ENCODE measurements at places on chromosomes 7 and 10.

GRCh38 chr7:83738291-83738835 is 89.4 kb upstream of the SEMA3E start:
- DNase-seq: peak; percentile 40

GRCh38 chr10:23543691-23544380 is 105.0 kb downstream of the OTUD1 start:
- DNase-seq: no peak

DNA sequence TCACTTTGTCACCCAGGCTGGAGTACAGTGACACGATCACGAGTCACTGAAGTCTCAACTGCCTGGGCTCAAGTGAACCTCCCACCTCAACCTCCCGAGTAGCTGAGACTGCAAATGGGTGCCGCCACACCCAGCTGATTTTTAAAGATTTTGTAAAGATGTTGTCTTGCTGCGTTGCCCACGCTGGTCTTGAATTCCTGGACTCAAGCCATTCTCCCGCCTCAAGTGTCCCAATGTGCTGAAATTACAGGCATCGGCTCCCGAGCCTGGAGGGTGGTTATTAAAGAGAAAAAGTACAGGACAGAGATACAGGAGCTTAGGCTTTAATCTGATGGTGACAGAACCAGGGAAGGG is 55.1 kb downstream of the KCTD7 start:
- DNase-seq: no peak

GRCh38 chr10:113294868-113295267 is 258.0 kb upstream of the HABP2 start:
- DNase-seq: no peak

- DNase-seq: no peak
Observed at GRCh38 chr7:110179037-110179436, 911.9 kb upstream of the LRRN3 start.

GRCh38 chr10:35726846-35727245 is 84.8 kb upstream of the FZD8 start:
- no peak for DNase-seq

GRCh38 chr10:10045765-10046028 is 972.0 kb upstream of the CELF2 start:
- no peak for DNase-seq

GRCh38 chr7:36597090-36597773 is 127.1 kb downstream of the AOAH start:
- no peak for DNase-seq

- no peak for DNase-seq
Observed at GRCh38 chr10:95425592-95426465, 135.0 kb upstream of the PDLIM1 start.

DNA sequence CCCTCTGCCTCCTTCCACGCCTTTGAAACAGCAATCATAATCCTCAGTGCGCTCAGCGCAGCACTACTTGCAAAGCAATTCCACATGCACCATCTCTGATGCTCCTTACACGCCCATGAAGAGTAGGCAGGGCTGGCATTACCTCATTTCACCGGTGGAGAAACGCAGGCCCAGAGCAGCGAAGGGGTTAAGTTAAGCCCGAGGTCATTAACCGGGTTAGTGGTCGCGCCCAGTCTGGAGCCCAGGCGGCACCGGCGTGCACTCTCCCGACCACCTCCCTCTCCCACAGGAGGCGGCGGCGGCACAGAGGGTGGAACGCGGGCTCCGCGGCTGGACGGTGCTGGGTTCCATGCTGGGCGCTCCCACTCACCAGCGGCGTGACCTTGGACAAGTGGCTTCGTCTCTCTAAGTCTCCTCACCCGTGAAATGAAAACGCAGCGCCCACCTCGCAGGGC is 515 bp downstream of the FASTK start:
- DNase-seq: no peak

- no peak for DNase-seq
Observed at GRCh38 chr7:138328215-138328614, 131.8 kb upstream of the TRIM24 start.

GRCh38 chr7:132519936-132520335 is 56.3 kb downstream of the PLXNA4 start:
- DNase-seq: no peak

DNA sequence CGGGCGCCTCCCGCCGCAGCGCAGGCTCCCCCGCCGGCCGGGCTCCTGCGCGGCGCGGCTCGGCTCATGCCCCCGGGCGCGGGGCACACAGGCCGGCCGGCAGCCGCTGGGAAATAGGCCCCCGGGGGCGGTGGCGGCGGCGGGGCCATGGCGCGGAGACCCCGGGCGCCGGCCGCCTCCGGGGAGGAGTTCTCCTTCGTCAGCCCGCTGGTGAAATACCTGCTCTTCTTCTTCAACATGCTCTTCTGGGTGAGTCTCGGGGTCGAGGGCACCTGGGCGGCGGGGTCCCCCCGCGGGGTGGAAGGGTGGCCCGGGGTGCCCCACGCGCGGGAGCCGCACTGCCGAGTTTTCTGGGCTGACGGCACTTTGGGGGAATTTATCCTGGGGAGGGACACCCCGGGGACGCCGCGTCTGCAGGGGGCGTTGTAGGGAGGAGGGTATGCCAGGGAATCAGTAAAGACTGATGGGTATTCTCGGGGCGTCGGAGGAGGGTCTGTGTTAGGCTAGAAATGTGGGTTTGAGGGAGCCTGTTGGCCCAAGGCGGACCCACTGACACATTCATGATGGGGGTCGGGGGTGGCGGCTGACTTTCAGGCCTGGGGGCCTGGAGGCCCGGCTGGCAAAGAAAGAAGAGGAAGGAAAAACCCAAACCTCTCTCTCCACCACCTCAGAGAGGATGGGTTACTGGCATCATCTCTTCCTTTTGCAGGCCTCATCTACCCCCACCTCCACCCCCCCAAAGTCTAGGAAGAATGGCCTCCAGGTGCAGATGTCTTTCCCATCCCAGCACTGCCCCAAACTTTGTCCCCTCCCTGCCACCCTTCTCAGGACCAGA is 544 bp downstream of the TSPAN33 start:
- DNase-seq: no peak

- DNase-seq: no peak
Observed at GRCh38 chr7:12649348-12649747, 38.1 kb upstream of the ARL4A start.

GRCh38 chr10:124469956-124470484 is 8.4 kb downstream of the LHPP start:
- no peak for DNase-seq

GRCh38 chr7:43625980-43626379 is 43.1 kb downstream of the STK17A start:
- no peak for DNase-seq

GRCh38 chr7:78125884-78126283 is 327.3 kb downstream of the PHTF2 start:
- no peak for DNase-seq

GRCh38 chr10:119694608-119695007 is 31.2 kb upstream of the INPP5F start:
- no peak for DNase-seq

- no peak for DNase-seq
Observed at GRCh38 chr7:112584290-112584689, 103.5 kb downstream of the LSMEM1 start.

- DNase-seq: no peak
Observed at GRCh38 chr7:70553364-70553763, 578.6 kb upstream of the GALNT17 start.

- no peak for DNase-seq
Observed at GRCh38 chr7:95910341-95910740, 138.0 kb downstream of the DYNC1I1 start.

GRCh38 chr7:78315119-78315518 is 516.5 kb downstream of the PHTF2 start:
- DNase-seq: no peak

DNA sequence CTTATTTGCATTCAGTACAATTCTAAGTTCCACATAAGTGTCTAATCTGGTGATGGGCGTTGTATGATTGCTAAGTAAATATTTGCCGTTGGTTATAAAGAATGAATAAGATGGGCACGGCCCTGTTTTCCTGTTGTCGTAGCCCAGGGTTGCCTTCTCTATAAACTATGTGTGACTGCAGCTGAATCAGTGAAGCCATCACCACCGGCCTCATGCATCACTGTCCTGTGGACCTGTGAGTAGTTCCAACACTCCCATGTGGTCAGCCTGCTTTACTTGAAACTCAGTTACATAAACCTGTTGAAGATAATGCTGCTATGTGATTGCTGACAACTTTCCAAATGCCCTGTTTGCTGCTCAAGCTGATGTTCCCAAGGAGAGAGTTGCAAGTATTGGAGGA is 21.6 kb upstream of the KLF6 start:
- peak; percentile 62 for DNase-seq

DNA sequence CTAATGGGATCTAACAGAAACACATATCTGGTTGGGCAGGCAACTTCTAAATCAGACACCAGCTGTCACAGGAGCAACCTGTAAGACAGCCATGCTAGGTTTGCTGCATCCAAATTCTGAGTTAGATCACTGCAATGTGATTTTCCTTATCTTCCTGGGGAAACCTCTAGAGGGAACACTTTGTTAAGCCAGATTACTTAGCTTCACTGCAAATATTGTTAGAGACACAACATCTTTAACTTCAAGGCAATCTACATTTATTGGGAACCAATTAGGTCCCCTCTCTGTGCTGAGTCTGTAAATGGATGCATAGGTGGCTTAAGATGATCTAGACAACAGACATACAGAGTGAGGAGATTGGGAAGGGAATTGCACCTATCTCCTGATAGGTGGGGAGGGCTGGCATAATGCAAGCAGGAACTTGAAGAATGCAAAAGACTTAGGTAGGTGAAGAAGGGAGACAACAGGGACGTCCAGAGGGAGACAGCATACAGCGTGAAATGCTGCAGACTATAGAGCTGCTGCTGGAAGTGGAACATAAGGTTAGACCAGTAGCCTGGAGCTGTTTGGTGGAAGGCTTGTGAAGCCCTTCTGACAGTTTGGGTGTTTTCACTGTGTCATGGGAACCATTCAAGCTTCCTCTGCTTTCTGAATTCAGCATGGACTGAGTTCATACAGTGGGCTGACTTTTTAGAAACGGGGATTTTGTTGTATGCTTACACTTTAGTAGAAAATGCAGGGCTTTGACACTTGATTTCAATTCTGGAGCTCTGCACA is 109.8 kb upstream of the ELMO1 start:
- no peak for DNase-seq

DNA sequence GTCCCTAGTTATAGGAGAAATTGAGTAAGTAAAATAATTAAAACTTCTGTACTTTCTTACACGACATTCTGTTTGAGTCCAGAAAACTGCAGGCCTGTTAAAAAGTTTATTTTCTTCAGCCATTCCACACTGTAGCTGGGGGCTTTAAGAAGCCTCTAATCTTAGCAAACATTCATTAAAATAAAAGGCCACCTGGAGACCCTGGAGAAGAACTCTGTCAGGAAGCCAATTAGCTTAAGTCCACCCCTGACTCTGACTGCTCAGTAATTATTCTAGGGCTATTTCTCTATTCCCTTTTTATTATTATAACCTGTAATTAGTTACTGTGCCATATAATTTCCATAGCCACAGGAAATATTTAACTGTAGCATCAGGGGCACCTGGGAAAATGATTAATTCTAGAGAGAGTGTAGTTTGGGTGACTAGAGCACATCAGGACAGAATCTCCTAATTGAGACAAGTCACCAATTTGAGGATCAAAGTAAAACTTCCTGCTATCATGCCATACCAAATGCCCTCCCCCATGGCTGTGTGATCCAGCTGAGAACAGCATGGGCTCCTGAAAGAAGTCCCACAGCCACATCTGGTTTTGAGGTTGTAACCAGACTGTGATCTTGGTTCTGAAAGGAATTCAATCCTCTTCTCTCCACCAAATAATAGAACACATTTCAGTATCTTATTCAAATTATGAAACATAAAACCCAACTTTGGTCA is 1302.3 kb downstream of the XPNPEP1 start:
- no peak for DNase-seq

DNA sequence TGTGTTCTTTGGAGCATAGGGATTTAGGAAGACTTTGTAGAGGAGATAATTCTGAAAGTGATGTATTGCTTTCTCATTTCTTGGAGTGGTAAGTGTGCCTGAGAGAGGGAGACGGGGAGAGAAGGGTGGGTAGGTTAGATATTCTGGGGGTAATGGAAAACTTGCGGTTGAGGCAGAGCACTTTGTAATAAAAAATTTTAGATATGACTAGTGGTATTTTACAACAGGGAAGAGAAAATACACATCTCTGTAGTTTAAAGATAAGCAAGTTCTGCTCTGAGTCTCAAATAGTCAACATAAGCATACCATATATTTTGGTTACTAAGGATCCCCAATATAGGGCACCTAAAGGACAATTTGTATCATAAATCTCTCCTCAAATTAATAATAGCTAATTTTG is 6.6 kb downstream of the VPS50 start:
- no peak for DNase-seq

DNA sequence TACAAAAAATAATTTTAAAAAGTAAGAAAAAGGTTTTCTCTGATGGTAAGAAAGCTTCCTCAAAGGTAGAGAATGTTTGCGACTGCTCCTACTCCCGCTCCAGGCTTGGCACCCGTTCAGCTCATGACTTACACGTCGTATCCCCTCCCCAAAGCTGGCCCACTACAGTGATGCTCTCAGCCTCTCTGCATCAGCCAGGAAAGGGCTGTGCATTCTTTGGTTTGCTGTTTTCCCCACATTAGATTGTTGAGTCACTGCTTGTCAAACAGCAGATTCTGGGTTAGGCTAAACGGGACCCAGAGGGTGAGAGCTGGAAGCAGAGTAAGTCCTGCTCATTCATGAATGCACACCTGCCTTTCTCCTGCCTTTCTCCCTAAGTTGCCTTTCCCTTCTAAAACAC is 54.7 kb upstream of the NMT2 start:
- no peak for DNase-seq

- DNase-seq: no peak
Observed at GRCh38 chr10:129621693-129622092, 154.7 kb downstream of the MGMT start.

GRCh38 chr7:24877790-24878311 is 102.1 kb downstream of the OSBPL3 start:
- DNase-seq: no peak

DNA sequence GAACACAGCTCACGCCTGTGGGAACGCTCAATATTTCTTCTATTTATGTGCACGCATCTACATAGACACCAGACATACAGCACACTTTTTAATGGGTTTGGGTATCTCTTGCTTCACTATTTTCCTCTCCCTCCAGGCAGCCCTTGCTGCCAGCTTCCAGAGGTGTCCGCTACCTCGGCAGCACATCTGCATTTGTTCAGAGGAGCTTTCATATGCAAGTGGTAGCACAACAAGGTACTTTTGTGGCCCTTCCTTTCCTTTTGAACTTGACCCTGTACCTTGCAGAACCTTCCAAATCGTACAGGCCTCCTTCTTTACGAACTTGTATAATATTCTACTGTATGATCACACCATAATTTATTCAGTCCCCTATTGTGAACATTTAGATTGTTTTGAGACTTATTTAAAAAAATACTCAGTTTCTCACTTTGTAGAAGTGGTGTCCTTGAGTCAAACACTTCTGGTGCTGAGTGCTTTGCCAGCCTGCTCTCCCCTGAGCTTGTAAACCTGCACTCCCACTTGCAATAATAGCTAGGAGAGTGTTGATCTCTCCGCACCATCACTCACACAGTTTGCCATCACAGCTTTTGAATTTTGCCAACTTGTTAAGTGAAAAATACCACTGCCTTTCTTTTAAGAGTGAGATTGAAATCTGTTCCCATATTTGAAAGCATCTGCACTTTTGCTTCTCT is 106.0 kb upstream of the ZNF32 start:
- no peak for DNase-seq

GRCh38 chr7:94561841-94562514 is 52.4 kb downstream of the CASD1 start:
- DNase-seq: no peak
